ENCODE measurements at places on chromosomes 3 and 15.
A peak's percentile ranks its signal among the peaks of the same experiment; 100 is the strongest.

- DNase-seq, result no peak
Observed at GRCh38 chr3:156781310-156782230, 44.6 kb upstream of the LEKR1 start.

GRCh38 chr3:3799173-3800079 lies at the start of gene LRRN1:
TSS of gene LRRN1 (plus strand) at chr3:3799431. CDS start at chr3:3844642, 45,211 bp downstream.
- DNase-seq, result no peak

GRCh38 chr3:128408693-128409623 lies 57.7 kb downstream of the DNAJB8 start:
- DNase-seq, result no peak

- no peak for DNase-seq
Observed at GRCh38 chr3:72174040-72174439, 389.1 kb upstream of the PROK2 start.

DNA sequence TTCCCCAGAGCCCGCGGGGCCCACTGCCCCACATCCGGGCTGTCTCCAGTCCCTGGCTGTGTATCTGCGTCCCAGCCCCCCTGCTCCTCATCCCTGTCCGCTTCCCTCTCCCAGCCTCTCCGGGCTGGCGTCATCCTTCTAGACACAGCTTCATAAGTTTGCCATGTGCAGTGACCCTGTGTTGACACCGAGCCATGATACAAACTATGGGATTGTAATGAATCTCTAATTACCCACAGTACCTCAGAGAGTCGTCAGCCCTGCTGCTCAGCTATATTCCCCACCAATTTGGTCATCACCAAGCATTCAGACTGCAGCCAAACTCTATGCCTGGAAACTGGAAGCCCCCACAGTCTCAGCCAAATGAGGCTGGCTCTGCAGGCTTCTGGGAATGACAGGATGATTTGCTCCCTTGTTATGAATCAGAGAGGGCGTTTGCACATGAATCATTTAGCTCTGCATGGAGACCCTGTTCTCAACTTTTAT lies 466.1 kb upstream of the ATP11B start:
- DNase-seq, result no peak

GRCh38 chr15:66588537-66588936 lies 22.7 kb upstream of the LCTL start:
- DNase-seq, result no peak

GRCh38 chr3:194212161-194212844 lies 76.4 kb downstream of the HES1 start:
- DNase-seq, result no peak

GRCh38 chr3:141578202-141578973 lies 91.6 kb downstream of the RASA2 start:
- DNase-seq, result no peak

- no peak for DNase-seq
Observed at GRCh38 chr3:12922306-12922705, 80.9 kb upstream of the RPL32 start.

DNA sequence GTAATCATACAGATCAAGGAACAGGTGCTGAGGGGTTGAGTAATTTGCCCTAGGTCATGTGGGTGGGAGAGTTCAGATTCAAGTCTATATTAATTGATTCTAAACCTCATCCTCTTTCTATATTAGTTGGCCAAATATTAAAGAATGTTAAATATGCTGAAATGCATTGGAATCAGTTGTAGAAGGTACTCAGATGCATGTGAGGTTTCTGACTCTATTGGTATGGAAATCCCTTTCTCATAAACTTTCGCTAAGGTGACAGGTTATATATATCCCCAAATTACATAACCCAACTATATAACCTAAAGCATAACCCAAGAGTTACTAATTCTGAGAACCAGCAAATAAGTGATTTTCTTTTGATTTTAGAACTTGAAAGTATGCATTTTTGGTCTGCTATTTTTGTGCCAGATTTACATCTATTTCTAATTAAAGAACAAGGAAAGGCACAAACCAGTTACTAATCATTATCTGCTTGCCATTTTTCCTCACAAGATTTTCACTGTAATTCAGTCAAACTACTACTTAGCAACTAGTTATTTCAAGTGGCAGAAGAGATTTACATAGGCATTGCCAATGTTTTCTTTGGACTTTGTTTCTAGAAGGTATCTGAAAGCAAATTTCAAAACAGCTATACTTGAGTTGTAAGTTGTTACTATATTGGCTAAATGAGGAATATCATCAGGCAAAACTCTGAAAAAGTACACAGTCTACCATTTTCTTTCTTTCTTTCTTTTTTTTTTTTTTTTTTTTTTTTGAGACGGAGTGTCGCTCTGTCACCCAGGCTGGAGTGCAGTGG lies 201.3 kb downstream of the RBMS3 start:
- DNase-seq, result no peak

DNA sequence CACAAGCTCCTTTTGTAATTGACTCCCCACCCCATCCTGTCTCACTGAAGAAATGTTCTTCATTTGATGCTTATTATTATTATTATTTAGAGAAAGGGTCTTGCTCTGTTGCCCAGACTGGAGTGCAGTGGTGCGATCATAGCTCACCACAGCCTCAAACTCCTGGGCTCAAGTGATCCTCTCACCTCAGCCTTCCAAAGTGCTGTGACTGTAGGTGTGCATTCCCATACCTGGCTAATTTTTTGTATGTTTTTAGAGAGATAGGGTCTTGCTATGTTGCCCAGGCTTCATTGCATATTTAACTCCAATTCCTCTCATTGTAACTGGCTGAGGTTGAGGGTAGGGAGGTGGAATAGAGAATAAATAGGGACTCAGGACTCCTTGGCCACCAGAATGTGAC lies 22.3 kb downstream of the SEMA5B start:
- DNase-seq, result no peak

- no peak for DNase-seq
Observed at GRCh38 chr3:56788521-56788920, 13.2 kb downstream of the ARHGEF3 start.

DNA sequence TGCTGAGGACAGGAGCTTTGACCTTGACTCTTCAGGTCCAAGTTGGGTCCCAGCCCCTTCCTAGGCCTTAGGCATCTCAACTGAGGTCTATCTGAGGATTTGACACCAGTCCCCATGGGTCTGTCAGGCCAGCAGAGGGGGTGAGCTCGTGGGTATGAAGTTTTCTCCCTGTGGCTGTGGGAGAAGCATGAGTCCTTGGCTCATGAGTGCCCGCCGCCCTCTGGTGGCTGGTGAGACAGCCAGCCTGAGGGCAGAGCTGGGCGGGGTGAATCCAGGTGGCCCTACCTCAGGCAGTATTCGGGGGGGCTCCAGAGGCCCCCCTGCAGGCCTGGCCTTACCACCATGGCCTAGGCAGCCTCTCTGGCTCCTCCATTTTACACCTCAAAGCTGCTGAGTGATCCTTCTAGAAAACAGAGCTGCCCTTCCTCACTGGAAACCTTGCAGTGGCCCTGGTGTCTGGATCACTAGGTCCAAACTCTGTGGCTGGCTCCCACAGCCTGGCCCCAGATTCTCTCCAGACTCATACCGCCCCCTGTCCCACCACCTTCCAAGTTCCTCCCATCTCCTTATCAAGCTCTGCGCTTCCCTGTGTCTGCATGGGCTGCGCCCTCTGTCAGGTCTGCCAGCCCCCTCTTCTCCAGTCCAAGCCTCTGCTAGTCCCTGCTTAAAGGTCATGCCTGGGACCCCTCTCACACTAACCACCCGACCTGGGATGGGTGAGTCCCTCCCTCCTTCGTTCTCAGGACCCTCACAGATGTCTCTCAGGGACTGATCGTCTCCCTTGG lies 16.1 kb downstream of the SH2D7 start:
- DNase-seq, result peak; percentile 78

GRCh38 chr3:120604784-120605183 lies 8.6 kb downstream of the NDUFB4 start:
- DNase-seq, result no peak

DNA sequence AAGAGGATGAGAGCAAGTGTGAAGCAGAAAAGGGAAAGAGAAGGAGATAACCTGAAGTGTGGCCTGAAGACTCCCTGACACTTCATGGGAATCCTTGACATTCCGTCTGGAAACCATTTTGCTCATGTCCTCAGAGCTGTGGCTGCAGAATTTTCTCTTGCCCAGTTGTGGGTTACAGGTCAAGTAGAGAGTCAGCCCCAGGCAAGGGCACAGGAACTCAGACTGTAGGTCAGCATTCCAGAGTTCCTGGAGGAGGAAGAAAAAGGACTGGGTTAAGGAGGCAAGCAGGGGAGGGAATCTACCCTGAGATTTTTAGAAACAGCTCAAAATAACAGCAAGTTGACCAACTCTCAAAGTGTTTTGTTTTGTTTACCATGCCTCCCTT lies 4.1 kb upstream of the THSD4 start:
- no peak for DNase-seq

DNA sequence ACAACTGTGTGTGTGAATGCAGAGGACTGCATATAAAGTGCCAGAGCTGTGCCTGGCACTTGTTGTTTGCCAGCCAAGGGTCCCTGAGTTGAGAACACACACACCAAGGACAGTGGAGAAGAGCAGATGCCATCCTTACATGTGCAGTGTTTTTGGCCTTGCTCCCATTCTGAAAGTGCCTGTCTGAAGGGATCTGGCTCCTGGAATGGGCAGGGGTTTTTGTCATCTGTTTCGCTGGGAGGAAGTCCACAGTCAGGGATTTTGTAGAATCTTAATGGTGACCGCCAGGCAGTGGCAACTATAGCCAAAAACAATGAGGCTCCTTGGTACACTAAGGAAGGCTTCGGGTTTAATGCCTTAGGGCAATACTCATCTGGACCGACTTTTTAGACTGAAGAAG lies 63.7 kb downstream of the DUT start:
- no peak for DNase-seq

DNA sequence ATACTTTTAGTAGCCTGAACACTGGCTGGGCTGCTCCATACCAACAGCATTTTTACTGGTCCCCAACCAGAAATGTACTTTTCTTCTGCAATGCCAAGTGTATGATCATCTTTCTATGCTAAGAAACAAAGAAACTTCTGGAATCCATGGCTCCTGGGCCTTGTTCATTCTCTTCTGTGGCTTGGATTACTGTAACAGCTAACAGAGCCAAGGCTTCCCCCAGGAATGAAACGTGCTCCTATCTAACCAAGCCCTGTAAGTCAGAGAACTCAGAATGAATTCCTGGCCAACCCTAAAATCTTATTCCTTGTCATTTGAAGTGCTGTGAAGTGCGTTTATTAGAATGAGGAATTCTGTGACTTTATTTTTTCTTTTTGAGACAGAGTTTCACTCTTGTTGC lies 102.9 kb upstream of the RAD18 start:
- no peak for DNase-seq

DNA sequence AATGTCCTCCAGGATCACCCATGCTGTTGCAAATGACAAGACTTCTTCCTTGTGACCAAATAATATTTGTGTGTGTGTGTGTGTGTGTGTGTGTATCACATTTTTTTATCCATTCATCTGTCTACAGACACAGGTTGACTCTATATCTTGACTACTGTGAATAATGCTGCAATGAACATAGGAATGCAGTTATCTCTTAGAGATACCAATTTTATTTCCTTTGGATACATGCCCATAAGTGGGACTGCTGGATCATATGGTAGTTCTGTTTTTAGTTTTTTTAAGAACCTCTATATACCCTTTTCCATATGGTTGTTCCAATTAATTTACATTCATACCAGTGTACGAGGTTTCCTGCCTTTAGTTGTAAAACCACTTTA lies 41.7 kb downstream of the GPR176 start:
- no peak for DNase-seq

DNA sequence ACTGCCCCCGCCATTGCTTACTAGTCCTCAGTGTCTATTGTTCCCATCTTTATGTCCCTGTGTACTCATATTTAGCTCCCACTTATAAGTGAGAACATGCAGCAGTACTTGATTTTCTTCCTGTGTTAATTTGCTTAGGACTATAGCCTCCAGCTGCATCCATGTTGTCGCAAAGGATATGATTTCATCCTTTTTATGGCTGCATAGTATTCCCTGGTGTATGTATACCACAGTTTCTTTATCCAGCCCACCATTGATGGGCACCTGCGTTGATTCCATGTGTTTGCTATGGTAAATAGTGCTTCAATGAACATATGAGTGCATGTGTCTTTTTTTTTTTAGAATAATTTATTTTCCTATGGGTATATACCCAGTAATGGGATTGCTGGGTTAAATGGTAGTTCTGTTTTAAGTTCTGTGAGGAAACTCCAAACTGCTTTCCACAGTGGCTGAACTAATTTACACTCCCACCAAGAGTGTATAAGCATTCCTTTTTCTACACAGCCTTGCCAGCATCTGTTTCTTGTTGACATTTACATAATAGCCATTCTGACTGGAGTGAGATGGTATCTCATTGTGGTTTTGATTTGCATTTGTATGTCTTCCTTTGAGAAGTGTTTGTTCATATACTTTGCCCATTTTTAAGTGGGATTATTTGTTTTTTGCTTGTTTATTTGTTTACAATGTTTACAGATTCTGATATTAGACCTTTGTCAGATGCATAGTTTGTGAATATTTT lies 53.7 kb downstream of the GALK2 start:
- no peak for DNase-seq

- DNase-seq, result no peak
Observed at GRCh38 chr15:61644550-61644949, 415.4 kb upstream of the RORA start.

GRCh38 chr3:9194509-9195184 lies 54.8 kb downstream of the SRGAP3 start:
- DNase-seq, result no peak

GRCh38 chr15:69613988-69614387 lies 161.4 kb downstream of the RPLP1 start:
- no peak for DNase-seq

- DNase-seq, result no peak
Observed at GRCh38 chr15:98076021-98076816, 115.7 kb downstream of the ARRDC4 start.

- DNase-seq, result no peak
Observed at GRCh38 chr15:75054172-75054897, 30.9 kb downstream of the PPCDC start.

DNA sequence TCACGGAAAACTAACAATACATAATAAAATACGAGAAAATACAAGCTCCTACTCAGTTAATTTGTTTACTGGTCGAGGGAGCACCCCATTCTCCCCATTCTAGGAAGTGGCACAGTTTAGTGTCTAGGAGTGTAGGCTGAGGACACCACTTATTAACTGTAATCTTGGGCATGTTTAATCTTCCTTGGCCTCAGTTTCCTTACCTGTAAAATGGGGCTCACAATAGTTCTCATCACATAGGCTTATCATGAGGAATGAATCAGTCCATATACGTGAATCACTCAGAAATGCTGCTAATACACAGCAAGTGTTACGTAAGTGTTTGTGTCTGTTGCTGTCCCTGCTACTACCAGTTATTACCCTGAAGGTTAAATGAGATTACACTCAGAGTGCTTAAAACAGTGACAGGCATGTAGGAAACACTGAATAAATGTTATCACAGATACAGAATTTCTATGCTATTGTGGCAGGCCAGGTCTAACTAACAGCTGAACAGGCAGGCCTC lies 210.2 kb downstream of the OSBPL10 start:
- no peak for DNase-seq

- no peak for DNase-seq
Observed at GRCh38 chr3:123583561-123583960, 1.3 kb downstream of the HACD2 start.

- no peak for DNase-seq
Observed at GRCh38 chr15:69869881-69870505, 227.7 kb downstream of the TLE3 start.
